H1 (cell line): ENCODE measurements at places on chromosomes 6 and 20. TPM values are rescaled to one million over a fixed set of nuclear protein-coding genes. Genes with fewer than 3 reads are reported as not detected.

GRCh38 chr6:158517581-158517980 is 42.3 kb upstream of the TMEM181 start:
- peaks cover 5% of the 10 kb centered on the region for H3K4me1 ChIP-seq
- H3K4me3 ChIP-seq = 0 out of 2 replicates have a peak overlapping the region, but pooled peaks have one; percentile 37
- no peak overlapping the region for H3K27ac ChIP-seq
- no peaks in the 10 kb centered on the region for H3K36me3 ChIP-seq

DNA sequence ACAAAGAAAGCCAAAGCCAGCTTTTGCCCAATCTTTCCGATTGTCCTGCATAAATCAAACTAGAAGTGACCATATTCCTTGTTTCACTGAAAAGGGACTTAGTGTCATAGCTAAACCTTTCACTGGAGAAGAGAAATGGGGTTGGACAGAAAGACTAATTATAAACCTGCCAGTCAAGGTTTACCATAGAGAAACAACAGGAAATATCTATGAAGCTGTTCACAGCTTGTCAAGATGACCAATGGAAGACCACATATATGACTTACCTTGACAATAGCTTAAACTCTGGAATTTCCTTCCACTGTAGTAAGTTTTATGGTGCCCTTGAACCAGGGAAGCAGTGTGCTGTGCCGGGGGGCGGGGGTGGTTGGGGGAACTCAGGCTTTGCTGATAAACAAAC is 107.7 kb upstream of the PHACTR1 start:
- no peak overlapping the region for H3K27ac ChIP-seq
- H3K4me3 ChIP-seq = no peak overlapping the region
- no peaks in the 10 kb centered on the region for H3K36me3 ChIP-seq
- H3K27me3 ChIP-seq = no peaks in the 10 kb centered on the region
- H3K4me1 ChIP-seq = 0 out of 2 replicates have a peak, but pooled peaks cover 3% of the 10 kb centered on the region

GRCh38 chr20:3275064-3275935 is 36.3 kb upstream of the SLC4A11 start:
- H3K27me3 ChIP-seq = no peaks in the 10 kb centered on the region
- no peak overlapping the region for H3K4me3 ChIP-seq
- no peaks in the 10 kb centered on the region for H3K36me3 ChIP-seq

GRCh38 chr6:89180971-89181370 is 35.1 kb downstream of the PM20D2 start:
- no peak overlapping the region for H3K27ac ChIP-seq
- no peaks in the 10 kb centered on the region for H3K4me1 ChIP-seq
- no peak for DNase-seq
- no peaks in the 10 kb centered on the region for H3K36me3 ChIP-seq
- H3K27me3 ChIP-seq = no peaks in the 10 kb centered on the region

DNA sequence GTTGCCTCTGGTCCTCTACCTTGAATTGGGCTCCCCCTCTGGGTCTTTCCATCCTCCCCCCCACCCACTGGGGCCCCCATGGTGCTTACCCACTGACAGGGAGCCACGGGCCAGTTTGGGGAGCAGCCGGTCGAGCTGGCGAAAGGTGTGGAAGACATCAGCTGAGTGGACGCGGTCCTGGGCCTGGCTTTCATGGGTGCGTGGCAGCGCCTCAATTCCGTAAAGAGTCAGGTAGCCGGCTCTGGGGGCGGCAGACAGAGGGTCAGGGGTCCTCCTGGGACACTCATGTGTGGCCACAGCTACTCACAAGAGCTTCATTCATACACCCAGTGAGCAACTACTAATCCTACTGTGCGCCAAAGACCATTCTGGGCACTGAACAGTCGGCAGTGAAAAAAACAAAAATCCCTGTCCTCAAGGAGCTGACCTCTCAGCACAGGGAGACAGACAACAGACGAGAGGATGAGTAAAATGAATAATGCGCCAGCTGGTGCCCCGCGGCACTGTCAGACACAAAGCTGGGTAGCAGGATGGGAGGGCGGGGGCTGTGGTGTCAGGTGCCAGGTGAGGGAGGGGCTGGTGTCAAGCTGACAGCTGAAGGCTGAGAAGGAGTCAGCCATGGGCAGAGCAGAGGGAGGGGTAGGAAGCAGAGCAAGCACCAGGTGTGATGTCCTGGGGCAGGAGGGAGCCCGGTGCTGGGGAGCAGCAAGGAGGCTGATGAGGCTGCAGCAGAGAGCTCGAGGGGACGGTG is 28.3 kb downstream of the PTGIS start:
- H3K27me3 ChIP-seq = no peaks in the 10 kb centered on the region
- no peak overlapping the region for H3K27ac ChIP-seq
- DNase-seq = no peak
- H3K36me3 ChIP-seq = peaks cover 39% of the 10 kb centered on the region
- H3K4me3 ChIP-seq = no peak overlapping the region

GRCh38 chr20:8757146-8757545 is 311.7 kb upstream of the PLCB4 start:
- H3K27me3 ChIP-seq = no peaks in the 10 kb centered on the region
- H3K4me3 ChIP-seq = no peak overlapping the region
- H3K36me3 ChIP-seq = no peaks in the 10 kb centered on the region

- DNase-seq = no peak
- H3K27me3 ChIP-seq = peaks cover 2% of the 10 kb centered on the region; the same call in 1 of the 2 replicates
- H3K4me3 ChIP-seq = no peak overlapping the region
- no peaks in the 10 kb centered on the region for H3K36me3 ChIP-seq
- no peak overlapping the region for H3K27ac ChIP-seq
Observed at GRCh38 chr20:61600016-61600415, 348.0 kb downstream of the CDH4 start.

DNA sequence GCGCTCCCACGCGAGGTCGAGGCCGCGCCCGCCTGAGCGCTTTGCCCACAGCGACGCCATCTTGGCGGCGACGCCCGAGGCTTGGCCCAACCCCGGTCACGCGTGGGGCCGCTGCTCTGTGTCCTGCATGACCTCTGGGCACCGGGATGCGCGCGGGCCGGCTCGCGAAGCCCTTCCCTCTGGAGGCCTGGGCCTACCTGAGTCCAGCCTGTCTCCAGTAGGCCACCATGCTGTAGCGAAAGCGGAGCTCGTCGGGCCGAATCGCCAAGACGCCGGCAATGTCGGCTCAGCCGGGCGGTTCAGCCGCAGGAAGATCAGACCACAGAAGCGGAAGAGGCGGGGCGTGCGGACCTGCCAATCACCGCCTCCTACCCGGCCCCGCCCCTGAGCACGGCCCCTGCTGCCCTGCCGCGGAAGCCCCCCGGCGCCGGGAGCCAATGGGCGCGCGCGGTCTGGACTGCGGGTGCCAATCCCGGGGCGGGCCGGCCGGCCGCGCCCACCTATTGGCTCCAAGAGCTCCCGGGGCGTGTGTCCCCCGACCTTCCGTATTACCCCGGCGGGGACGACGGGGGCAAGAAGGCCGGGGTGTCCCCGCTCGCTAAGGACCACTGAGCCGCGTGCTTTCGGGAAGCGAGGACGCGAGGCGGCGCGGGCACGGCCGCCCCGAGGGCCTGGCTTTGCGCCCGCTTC is at the start of gene ATP5F1E:
TSS of gene ATP5F1E (minus strand) at position 313 of the 690 bp plus-strand sequence. CDS start at position 229, 84 bp downstream.
- DNase-seq = peak; percentile 50
- peaks cover 5% of the 10 kb centered on the region; the same call in 1 of the 2 replicates for H3K27me3 ChIP-seq
- peaks cover 59% of the 10 kb centered on the region for H3K36me3 ChIP-seq
- peak within 1 kb of the TSS; percentile 70 for H3K27ac ChIP-seq

DNA sequence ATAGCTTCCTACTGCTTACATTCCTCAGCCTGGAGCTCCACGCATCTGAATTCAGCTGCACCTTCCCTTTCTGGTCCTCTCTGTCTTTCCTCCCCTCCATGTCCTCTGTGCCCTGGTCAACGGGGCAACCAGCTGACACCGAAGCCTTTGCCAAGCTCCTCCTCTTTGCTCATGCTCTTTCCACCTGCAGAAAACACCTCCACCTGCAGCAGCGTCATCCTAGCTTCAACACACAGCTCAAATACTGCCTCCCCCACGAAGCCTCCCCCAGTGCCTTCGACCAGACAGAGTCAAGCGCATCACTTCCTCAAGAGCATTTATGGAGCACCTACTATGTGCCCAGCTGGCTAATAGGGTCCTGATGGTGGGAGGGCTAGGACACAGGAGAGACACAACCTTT is 9.2 kb downstream of the CDH22 start:
- no peak overlapping the region for H3K27ac ChIP-seq
- DNase-seq = no peak
- H3K36me3 ChIP-seq = no peaks in the 10 kb centered on the region
- no peaks in the 10 kb centered on the region for H3K27me3 ChIP-seq
- no peak overlapping the region for H3K4me3 ChIP-seq

The OTOR gene
- not detected in 2 replicates for polyA plus RNA-seq

The MAVS gene
- 9.9 and 12.3 TPM in 2 replicates for polyA plus RNA-seq

The CNR1 gene
- polyA plus RNA-seq = 0.83 and 1.8 TPM in 2 replicates

The SSTR4 gene
- polyA plus RNA-seq = 0.05 and 0.14 TPM in 2 replicates

The TNFAIP3 gene
- polyA plus RNA-seq = 1.1 and 2.0 TPM in 2 replicates

The NT5E gene
- polyA plus RNA-seq = 0.74 and 1.3 TPM in 2 replicates
